ENCODE measurements at places on chromosomes 5 and 9.

DNA sequence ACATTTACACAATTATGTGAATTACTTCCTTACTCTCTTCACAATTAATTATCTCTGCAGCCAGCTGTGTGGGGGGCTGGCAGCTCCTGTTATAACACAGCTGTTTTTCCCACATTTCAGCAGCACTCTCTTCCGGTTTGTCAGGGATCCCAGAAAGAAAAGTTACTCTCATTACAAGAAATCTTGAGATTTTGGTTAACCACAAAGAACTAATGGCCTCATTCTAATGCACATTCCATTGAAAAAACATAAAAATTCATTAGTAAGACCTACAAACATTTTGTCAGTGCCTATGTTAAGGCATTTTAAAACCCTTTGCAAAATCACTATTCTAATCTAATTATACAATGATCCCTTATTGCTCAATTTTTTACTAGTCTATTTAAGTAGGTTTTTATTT, 64.1 kb downstream of the PDE4D start:
- no peak for DNase-seq

DNA sequence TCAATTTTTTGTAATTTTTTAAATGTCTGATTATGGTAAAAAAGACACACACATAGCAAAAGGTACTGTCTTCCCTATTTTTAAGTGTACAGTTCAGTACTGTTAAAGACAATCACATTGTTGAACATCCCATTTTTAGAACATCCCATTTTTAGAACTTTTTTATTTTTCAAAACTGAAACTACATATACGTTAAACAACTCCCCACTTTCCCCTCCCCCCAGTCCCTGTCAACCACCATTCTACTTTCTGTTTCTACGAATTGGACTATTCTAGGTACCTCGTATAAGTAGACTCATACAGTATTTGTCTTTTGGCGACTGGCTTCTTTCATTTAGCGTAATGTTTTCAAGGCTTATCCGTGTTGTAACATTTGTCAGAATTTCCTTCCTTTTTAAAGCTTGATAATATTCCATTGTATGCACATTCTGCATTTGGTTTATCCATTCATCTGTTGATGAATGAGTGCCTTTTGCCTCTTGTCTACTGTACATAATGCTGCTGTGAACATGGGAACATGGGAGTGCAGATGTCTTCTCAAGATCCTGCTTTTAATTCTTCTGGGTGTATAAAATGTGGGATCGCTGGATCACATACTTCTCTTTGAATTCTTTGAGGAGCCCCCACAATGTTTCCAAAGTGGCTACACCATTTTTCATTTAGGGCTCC, 154.0 kb downstream of the PIK3R1 start:
- no peak for DNase-seq

GRCh38 chr5:60685700-60686099, 14.3 kb downstream of the DEPDC1B start:
- DNase-seq = no peak

GRCh38 chr9:133468374-133468773, 8.6 kb downstream of the CACFD1 start:
- DNase-seq = no peak

- DNase-seq = no peak
These were observed 59.9 kb downstream of the ABLIM3 start for GRCh38 chr5:149201121-149201637.

DNA sequence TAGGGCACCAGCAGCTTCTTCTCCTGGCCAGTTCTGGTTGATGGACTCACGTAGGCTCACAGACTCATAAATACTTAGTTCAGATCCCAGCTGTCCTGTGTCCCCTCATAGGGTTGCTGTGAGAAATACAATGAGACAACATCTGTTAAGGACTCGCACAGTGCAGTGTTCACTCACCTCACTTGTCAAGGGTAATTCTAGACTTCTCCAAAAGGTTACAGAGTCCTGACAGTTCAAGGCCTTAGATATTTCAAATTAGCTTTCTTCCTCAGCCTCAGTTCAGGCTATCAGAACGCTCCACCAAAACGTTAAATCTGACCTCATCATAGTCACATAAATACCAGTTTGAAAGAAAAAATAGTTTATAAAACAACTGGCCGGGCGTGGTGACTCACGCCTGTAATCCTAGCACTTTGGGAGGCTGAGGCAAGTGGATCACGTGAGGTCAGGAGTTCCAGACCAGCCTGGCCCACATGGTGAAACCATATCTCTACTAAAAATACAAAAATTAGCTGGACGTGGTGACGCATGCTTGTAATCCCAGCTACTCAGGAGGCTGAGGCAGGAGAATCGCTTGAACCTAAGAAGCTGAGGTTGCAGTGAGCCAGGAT, 106.3 kb downstream of the UGCG start:
- DNase-seq = no peak

DNA sequence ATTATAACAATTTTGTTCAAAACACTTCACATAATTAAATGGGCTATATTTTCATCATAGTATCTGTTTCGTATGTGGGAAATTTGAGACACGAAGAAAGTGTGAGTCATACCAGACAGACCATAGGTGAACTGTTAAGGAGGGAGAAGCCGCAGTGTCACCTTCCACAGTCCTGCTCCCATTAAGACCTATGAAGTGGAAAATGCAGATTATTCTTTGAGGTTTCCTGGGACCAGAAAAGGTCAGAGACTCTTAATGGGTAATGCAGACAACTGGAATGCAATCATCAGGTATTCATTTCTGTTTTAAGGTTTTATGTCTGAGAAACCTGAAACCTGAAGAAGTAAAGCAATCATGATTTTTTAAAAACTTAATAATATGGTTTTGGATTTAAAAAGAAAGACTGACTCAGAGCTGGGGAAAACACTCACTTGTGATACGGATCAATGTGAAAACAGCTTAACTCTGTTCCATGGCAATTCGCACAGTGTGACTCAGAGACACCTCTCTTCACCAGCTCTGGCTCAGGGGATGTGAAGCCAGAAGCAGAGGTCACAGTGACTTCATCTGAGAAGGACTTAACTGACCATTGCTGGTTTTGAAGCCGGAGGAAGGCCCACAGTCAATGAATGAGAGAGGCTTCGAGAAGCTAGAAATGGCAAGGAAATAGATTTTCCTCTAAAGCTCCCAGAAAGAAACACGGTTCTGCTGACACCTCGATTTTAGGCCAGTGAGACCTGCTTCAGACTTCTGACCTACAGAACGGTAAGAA, 17.2 kb upstream of the GCNT1 start:
- DNase-seq = no peak

DNA sequence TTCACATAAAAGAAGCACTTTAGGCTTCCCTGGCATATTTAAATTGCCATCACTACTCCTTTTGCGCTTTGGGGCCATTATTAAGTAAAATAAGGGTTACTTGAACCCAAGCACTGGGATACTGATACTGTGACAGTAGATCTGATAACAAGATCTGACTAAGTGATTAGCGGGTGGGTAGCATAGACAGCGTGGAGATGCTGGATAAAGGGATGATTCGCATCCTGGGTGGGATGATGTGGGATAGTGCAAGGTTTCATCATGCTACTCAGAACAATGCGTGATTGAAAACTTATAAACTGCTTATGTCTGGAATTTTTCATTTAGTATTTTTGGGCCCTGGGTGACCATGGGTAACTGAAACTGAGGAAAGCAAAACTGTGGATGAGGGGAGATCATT, 75.1 kb downstream of the PTTG1 start:
- no peak for DNase-seq

GRCh38 chr9:103617046-103617445, 477.1 kb upstream of the SMC2 start:
- DNase-seq = no peak

- no peak for DNase-seq
These were observed 1.5 kb downstream of the NKX2-5 start for GRCh38 chr5:173233347-173234128.

- DNase-seq = no peak
These were observed 56.7 kb downstream of the GADD45G start for GRCh38 chr9:89661391-89661949.

DNA sequence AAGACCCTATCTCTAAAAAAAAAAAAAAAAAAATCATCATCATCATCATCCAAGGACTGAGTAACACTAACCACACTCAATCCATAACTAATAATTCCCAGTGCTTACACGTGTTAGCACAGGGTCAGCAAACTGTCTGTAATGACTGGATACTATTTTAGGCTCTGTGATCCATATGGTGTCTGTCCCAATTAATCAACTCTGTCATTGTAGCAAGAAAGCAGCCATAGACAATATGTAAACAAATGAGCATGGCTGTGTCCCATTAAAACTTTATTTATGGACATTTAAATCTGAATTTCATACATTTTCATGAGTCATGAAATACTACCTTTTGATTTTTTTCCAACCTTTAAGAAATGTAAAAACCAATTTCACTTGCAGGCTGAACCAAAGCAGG, 148.4 kb downstream of the SIL1 start:
- DNase-seq = no peak

DNA sequence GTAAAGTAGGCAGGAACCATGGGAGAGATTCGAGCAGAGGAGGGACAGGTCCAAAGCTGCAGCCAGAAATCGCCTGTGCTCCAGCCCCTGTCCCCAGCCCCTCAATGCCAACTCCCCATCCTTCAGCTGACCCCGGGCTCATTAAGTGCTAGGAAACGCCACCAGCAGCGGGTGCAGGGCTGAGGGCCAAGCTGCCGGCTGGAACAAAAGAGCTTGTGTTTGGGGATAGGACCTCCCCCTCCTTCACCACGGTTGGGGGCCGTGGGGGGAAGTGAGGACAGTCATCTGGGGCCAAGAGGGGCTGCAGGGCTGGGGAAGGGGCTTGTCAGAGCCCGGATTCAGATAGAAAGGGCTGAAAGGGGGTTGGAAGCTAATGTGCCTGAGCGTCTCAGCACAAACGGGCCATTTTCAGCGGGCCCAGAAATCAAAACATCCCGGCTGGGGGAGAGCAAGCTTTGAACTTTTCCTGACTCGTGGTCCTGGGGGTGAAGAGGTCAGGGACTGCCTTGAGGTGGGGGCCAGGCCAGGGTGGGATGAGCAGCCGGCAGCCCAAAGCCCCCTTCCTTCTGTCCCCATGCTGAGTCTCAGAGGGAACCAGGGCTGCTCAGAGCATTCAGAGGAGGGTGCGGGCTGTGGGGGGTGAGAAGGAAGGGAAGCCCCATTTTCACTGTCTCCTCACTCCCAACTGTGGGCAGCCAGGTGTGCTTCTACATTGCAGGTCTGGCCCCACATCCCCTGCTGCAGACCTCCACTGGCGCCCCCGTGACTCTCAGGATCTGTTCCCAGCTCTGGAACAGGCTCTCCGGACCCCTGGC, 69.4 kb upstream of the DAB2IP start:
- DNase-seq = no peak

DNA sequence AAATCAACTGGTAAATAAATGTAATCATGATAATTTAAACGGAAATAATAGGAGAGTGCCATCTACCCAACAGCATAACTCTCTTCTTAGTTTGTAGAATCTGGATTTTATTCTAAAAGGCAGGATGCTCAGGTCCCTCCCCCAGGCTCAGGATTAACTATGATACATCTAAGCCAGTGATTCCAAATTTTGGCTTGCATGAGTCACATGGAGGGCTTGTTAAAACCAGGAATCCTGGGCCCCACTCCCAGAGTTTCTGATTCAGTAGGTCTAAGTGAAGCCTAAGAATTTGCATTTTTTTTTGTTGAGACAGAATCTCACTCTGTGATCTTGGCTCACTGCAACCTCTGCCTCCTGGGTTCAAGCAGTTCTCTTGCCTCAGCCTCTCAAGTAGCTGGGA, 62.3 kb upstream of the ZFR start:
- no peak for DNase-seq

DNA sequence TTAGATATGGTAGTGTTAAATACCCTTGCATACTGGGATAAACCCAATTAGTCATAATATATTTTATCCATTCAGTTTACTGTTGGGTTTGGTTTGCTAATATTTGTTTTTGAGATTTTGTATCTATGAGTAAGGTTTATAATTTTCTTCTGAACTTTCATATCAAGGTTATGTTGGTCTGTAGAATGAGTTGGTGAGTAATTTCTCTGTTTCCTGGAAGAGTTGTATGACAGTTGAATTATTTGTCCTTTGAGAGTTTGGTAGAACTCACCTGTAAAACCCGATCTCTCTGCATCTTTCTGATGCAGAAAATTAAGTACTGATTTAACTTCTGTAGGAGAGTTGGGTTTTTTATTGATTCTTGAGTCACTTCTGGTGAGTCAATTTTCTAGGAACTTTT, 20.4 kb downstream of the DDX4 start:
- no peak for DNase-seq

GRCh38 chr9:109072821-109073435, 46.8 kb downstream of the TMEM245 start:
- DNase-seq = no peak

DNA sequence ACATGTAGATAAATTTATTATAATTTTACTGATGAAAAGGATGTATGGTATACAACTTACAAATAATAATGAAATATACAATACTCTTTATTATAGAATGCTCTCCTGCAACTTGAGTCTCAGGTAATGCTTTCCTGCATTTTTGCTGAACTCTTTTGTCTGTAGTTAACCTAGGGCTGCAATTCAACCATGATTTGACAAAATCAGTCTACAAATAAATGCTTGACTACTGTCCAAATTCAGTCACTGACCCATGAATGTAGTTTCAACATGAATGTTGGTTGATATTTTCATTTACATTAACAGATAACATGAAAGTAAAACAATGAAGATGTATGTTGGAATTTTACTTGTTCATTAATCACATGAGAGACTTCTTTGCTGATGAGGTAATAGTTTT, 320.9 kb downstream of the ZSWIM6 start:
- DNase-seq = no peak

- no peak for DNase-seq
These were observed 202.2 kb downstream of the RGS3 start for GRCh38 chr9:113665756-113666155.

DNA sequence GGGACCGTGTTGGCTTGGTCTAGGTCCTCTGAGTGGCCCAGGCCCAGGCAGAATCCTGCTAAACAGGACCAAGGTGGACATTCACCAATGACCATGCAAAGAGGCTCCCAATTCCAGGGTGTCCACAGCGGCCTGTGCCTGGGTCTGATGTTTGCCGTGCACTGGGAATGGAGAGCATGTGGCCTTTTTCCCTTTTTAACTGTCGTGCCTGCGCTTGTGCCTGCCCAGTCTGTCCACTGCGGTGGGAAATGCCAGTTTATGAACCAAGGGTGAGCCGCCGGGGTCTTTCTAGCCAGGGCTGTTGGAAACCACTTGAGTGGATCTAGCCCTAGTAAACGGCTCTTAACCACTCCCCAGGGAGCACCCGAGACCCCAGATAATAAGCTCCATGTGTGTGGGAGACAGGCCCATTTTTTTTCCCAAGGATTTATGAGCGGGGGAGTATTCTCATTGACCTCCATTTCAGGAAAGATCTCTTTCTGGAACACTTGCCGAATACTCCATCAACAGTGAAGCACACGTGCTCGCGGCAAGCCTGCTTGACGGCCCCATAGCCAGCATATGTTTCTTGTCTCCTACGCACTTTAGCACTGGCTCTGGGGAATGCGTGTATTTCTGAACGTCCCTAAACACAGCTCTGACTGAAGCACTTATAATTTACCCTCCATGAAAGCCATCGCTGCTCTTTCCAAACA, 93.2 kb upstream of the PHYKPL start:
- DNase-seq = no peak

- DNase-seq = no peak
These were observed 46.5 kb upstream of the DAPK1 start for GRCh38 chr9:87451149-87451548.

GRCh38 chr5:105885266-105885665, 1785.5 kb downstream of the EFNA5 start:
- no peak for DNase-seq

Measured in NCI-H2171 (cell line).